ENCODE measurements at places on chromosomes 12 and 14.

- no peak for DNase-seq
Measured at GRCh38 chr12:105166736-105167135, 59.2 kb downstream of the WASHC4 start.

- DNase-seq: no peak
Measured at GRCh38 chr14:52948039-52948438, 2.8 kb downstream of the FERMT2 start.

DNA sequence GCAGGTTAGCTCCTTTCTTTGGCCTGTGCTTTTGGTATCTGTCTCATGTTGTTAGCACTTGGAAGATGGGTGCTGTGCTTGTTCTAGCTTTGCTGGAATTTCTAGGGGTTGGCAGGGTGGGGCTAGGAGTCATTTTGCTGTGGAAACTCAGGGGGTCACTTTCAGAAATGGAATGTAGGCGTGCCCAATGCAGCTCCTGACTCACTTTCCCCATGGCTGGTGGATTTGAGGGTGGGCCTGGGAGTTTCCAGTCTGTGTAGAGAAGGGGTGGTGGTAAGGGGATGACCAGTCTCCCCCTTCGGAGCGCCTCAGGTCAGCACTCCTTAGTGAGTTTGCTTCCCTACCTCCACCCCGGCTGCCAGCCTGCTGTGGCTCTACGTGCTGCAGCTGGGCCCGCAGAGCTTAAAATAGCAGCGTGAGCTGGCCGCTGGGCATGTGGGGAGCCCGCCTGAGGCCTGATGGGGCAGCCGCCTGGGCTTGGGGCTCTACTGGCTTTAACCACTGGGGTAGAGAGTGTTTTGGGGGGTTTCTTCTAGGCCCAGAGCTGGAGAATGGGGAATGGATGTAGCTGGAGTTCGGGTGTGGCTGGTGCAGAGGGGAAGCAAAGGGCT, 108.2 kb downstream of the TSPAN9 start:
- DNase-seq: no peak

DNA sequence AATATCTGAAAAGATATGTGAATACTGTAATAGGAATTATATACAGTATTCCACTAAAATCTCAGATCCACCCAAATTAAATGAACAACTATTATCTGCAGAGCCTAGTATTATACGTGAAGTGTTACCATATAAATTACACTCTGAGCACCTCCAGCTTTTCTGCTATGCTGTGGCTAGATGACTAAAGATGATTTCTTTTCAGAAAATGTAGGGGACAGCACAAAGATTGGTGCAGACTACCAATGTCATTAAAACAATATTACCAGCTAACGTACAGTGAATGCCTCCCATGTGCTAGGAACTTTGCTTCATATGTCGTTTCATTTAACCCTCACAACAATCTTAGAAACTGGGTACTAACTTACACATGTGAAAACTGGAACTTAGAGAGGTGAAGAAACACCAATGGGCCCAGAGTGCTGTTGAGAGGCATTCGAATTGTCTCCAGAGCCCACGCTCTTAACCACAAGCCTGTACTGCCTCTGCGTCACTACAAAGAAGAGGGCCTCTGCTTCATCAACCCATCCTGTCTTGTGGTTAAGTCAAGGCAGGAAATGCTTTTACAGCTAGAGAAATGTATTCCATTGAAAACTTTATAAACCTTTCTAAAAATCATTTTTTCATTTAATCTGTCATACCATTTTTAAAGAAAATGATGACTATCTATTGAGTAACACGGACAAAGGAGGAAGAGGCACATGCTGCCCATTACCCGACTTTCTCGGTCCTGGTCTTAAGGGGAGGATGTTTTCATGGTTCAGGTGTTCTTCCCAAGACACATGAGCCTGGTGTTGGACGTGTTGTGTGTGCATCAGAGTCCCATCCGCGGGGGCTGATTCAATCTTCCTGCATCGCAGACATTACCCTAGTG, 1.3 kb downstream of the GPR65 start:
- peak; percentile 82 for DNase-seq

GRCh38 chr12:70774055-70774454, 136.8 kb upstream of the PTPRB start:
- no peak for DNase-seq

DNA sequence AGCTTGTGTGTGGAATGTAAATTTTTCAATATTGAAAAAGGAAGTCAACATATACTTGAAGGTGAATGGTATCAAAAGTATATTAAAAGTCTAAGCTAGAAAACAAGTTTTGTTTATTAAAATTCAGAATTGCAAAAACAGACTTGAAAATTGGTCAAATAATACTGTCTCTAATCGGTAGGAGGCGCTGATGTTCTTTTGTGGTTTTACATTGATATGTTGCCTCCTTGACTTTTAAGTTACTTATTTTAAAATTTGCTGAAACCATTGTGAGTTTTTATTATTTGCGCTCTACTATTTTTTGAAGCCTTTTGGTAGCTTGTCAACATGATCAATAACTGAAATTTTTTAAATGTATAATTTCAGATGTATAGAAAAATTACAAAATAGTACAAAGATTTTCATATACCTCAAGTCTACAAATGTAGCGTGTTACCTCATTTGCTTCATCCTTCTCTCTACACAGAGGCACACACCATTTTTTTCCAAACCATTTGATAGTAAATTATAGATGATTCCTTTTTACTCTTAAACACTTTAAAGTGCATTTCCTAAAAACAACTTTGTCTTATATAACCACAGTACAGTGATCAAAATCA, 6.9 kb downstream of the RTRAF start:
- no peak for DNase-seq

DNA sequence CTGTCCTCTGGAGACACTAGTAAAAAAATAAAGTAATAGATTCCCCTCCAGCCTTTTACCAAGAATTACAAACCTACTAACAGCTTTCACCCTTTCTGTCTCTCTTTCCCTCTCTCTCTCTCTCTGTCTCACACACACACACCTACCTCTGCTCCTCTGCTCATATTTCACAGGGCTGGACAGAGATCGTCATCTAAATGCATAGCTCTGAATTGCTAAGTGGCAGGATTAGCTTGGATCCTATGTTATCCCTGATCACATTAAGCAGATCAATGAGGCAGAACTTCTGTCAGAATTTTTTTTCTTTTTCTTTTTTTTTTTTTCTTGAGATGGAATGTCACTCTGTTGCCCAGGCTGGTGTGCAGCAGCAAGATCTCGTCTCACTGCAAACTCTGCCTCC, 22.9 kb downstream of the VCPKMT start:
- DNase-seq: no peak

DNA sequence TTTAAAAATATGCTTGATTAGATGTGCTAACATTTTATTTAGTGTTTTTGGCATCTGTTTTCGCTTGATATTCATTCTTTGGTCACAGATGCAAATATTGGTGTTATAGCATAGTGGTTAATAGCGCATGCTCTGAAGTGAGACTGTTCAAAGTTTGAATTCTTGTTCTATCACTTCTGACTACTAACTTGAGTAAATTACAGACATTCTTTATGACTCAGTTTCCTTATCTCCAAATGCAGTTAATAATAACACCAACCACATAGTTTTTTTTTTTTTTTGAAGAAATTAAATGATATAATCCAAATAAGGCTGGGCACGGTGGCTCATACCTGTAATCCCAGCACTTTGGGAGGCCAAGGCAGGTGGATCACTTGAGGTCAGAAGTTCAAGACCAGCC, 81.0 kb downstream of the TMX1 start:
- DNase-seq: no peak

DNA sequence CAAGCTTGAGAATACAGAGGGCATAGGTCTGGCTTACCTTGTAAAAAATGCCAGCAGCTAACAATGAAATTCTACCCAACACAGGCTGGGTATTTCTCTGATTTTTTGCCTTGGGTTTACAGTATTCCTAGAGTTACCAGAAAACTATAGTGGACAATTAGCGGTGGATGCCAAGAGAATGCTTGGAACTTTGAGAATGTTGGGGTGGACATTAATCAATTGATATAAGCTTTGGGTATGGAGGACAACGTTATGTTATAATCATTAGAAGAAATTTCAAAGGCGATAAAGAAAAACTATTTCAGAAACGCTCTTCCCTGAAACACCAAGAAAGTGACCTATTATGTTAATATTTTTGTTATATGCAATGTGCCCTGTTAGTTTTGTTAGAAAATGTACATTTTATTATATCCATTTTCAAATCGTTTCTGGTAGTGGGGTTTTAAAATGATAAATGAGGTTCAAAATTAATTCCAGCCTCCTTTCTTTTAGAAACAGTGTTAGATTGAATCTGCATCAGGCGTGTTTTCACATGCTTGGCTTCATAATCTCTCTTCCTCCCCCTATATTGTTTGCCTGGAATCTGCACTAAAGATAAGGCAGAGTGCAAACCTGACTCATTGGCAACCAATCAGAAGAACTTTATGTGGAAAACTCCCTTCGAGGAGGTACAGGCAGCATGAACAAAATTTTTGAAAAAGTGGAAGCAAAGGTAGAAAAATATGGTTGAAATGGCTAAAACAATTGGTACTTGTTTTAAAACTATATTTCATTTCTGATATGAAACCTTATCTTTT, 1.4 kb upstream of the PTPRQ start:
- DNase-seq: no peak

DNA sequence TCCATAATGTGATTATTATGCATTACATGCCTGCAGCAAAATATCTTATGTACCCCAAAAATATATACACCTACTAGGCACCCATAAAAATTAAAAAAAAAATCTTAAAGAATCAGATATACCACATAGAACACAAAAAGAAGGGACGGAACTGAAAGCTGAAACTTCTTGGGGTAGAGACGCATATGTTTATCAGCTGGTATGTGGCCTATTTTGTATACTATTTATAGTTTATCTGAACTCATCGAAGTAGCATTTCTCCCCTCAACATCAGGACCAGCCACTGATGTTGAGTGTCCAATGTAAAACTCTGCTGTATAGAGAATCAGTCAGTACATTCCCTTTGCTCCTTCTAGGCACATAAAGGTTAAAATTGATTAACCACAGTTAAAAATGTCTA, 22.9 kb upstream of the SOS2 start:
- no peak for DNase-seq

GRCh38 chr12:8465301-8465996, 9.7 kb downstream of the CLEC6A start:
- no peak for DNase-seq
